ENCODE measurements at places on chromosomes 3 and 15.

GRCh38 chr15:49232236-49232806 is 62.3 kb downstream of the GALK2 start:
- no peak for DNase-seq

DNA sequence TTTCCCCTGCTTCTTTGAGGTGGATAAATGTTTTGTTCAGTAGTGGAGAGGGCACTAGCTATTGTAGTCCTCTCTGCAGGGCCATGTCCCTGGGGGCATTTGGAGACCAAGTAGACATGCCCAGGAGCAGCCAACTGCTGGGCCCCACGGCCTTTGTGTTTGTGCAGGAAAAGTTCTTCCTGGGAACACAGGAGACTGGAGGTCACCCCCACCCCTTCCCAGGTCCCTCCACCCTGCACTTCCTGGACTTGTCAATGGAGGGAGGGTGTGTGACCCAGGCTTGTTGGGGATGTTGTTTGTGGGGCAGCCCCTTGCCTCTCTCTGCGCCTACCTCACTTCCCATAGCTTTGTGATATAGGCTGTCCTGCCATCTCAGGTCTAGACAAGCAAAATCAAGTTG is 317.0 kb upstream of the LRRFIP2 start:
- no peak for DNase-seq

- no peak for DNase-seq
Measured at GRCh38 chr15:68711406-68711805, 109.3 kb downstream of the ANP32A start.

DNA sequence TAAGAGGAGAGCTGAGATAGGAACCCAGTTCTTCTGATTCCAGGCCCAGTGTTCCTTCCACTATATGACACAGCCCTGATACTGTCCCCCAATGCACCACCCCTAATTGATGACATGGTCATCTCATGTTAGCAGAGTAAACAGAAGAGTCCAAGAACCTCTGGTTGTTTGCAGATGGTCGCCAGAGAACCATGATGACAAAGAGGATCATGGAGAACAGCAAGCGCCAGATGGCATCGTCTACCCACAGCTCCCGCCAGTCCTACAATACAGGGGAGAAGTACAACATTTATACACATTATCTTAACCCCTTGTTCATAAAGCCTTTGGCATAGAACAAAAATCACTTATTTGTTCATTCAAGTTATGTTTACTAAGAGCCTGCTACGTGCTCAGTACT is 18.5 kb upstream of the VPS39 start:
- DNase-seq: no peak

DNA sequence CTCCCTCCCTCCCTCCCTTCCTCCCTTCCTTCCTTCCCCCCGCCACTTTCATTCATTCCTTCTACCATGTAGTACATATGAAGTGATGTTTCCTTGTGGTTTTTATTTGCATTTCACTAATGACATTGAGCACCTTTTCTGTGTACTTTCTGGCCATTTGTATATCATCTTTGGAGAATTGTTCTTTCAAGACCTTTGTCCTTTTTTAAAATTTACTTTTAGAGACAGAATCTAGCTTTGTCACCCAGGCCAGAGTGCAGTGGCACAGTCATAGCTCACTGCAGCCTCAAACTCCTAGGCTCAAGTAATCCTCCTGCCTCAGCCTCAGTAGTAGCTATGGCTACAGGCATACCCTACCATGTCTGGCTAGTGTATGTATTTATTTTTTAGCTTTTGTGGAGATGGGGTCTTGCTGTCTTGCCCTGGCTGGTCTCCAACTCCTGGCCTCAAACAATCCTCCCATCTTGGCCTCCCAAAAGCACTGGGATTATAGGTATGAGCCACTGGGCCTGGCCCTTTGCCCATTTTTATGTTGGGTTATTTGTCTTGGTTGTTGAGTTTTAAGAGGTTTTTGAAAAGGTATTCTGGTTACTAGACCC is 42.0 kb upstream of the CTDSPL2 start:
- no peak for DNase-seq

- no peak for DNase-seq
Measured at GRCh38 chr3:18703798-18704197, 278.7 kb upstream of the SATB1 start.

DNA sequence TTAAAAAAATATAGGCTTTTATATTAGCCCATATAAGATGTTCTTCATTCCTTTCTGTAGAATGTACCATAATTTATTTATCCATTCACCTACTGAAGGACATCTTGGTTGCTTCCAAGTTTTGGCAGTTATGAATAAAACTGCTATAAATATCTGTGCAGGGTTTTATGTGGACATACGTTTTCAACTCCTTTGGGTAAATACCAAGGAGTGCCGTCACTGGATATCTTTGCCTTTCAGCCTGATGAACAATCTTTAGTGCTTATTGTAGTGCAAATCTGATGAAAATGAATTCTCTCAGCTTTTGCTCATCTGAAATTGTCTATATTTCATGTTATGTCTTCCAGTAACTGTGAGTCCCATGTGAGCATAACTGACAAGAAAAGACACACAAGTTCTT is 26.6 kb upstream of the BLM start:
- no peak for DNase-seq

DNA sequence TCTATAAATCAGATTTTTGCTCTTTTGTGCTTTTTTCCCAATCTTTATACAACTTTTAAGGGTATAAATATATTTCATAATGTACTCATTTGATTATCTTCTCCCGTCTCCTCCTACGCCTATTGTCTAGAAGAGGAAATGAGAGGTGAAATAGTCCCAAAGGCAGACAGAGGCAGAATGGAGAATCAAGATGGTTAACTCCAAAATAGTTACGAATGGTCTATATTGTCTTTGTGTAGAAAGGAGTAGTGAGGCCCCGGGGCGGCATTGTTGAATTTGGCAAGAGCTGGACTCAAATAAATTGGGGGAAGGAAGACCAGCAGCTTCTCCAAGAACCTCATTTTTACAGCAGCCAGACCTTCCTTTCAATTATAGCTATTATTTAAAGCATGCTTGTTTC is 23.9 kb downstream of the ITPR1 start:
- DNase-seq: no peak

DNA sequence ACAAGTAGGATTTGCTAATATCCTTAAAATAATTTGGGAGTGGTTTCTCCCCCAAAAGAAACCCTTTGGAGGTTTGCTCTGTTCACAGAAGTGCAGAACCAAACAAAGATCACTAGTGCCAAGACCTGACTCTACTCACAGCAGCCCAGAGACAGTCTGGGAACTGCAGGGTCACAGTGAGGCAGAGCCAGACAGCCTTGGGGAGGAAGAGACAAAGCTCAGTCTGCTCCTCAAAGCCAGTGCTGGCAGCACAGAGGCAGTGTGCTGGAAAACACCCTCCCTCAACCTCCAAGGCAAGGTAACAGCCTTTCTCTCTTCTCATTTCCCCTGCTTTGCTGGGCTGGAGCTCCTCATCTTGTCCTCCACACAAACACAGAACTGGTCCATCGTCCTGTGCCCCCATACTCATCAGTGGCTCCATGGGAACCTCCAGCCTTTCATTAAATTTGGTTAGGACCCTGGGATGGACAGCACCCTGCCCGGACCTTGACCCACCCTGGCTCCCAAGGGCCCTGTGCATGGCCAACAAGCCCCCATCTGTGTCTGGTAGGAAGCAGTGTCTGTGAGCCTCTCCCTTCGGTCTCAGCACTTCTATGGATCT is 12.6 kb downstream of the RAB6B start:
- DNase-seq: no peak

GRCh38 chr3:2948882-2949281 is 161.3 kb downstream of the IL5RA start:
- DNase-seq: no peak

GRCh38 chr3:42749753-42750231 is 23.3 kb downstream of the CCDC13 start:
- DNase-seq: no peak

- DNase-seq: no peak
Measured at GRCh38 chr3:77814845-77815244, 774.9 kb downstream of the ROBO2 start.

- DNase-seq: no peak
Measured at GRCh38 chr15:32641517-32642059, at the start of gene SCG5. TSS of gene SCG5 (plus strand) at chr15:32641710. CDS start at chr15:32643593, 1,883 bp downstream.

- DNase-seq: no peak
Measured at GRCh38 chr15:63440265-63440648, 58.6 kb upstream of the CA12 start.

DNA sequence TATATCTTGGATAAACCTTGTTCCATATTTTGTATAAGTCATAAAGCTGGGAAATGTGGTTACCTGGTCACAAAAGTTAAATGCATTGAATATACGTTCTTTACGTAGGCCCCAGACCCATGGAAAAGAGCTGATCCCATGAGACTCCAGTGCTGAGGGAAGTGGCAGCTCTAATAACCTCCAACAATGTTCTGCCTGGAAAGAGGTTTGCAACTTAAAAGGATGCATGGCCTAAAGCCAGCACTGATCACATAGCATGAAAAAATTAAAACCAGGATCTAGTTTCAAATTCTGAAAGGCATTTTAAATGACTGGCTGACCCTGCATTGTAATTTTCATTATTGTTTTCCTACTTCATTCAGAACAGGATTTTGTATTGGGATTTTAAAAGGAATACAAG is 27.9 kb upstream of the STRIT1 start:
- DNase-seq: no peak

DNA sequence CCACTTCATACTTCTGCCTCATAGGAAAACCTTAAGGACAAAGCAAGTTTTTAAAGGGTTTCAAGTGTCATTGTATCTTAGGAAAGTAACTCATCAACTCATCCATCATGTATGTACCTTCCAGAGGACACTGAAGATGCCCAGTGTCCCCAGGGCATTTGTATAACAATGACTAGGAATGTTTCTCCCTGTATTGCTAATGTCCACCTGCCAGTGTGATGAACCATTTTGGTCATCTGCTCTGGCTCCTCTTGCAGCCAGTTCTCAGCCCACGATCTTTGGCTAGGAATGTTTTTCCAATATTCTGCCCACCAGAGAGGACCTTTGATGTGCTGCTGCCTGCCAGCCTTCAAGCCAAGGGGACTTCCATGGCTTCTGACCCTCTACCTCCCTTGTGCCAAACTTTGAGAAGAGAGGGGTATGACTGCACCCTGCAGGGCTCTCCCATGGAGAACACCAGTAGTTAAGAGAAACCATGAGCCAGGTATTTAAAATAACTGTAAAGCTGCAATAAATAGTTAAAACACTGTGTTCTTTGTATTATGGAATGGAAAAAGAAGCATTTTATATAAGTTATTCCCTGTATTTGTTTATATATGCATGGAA is 11.4 kb downstream of the LMOD3 start:
- no peak for DNase-seq
